ENCODE measurements at places on chromosomes 5 and 9.

DNA sequence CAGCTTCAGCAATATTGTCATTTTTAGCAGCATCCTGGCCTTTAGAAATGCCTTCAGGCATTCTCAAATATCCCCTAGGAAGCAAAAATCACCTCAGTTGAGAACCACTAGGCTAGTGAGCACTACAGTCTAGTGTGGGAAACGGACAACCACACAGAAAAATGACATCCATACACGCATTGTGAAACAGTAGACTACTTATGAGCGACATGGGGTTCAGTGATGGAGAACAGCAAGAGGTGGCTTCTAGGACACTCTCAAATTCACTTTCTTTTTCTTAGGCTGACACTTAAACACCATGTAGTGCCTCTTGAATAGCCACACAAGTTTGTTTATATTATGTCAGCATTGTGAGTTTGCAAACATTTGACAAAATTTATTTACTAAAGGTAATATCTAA, 203.0 kb downstream of the KDM4C start:
- DNase-seq: no peak

- no peak for DNase-seq
These were observed 152.5 kb downstream of the RNF180 start for GRCh38 chr5:64318175-64318574.

DNA sequence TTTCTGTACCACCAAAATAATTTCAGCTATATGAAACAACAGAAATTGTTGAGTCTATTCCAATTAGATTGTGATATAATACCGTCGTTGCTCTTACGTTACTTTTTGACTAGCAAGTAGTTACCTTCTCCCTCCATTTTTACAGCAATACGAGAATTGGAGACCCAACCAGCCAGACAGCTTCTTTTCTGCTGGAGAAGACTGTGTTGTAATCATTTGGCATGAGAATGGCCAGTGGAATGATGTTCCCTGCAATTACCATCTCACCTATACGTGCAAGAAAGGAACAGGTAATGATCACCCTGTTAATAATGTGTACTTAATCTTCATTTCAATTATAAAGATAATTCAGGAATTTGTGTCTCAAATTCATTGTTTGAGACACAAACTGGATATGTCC, 100.7 kb downstream of the VCAN start:
- DNase-seq: no peak

- DNase-seq: no peak
These were observed 41.8 kb upstream of the PAM start for GRCh38 chr5:102713278-102713677.

DNA sequence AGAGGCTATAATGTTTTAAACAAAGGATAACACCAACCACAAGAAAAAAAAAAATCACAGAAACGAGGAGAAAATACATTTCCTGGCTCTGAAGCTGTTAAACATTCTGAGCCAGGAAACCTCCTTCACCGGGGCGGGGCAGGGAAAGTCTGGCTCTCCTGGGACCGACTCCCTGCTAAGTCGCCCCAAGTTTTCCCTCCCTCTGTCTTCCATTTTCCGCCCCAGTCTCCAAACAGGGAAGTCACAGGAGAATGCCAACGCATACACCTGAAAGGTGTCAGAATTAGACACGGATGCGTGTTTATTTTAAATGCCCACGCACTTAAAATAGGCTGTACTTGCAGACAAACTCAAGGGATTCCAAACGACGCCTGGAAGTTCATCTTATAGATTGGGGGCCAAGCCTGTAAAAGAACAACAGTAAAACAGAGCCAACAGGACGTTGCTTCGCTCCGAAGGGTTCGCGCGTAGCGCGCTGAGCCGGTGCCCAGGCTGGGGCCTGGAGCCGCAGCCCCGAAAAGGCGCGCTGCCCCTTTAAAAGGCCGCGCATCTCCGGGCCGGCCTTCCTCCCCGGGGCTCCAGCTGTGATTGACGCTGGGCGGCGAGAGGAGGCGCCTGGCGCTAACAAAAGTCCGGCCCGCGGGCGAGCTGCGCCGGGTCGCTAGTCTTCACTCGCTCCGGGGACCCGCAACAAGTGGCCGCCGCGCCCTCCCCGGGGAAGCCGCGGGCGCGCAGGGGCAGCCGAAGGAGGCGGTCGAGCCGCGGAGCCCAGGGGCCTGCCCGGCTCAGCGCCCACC, at the start of gene FBXL7:
TSS of gene FBXL7 (plus strand) at position 653 of the 797 bp plus-strand sequence.
- no peak for DNase-seq

DNA sequence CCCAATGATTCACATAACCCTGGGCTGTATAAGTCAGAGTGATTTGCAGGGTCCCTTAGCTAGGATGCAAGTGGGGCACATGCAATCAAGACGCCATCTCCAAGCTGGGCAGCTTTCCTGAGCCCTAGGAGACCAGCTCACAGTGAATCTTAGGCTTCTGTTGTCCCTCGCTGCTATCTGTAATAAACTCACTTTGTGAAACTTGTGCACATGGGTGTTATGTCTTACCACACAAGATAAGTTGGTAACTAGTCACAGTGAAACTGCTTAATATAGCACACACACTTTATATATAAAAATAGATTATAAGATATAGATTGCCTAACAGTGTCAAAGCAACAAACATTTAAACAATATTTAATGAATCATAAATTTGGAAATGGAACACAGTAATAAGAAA, 658.5 kb downstream of the SLCO4C1 start:
- DNase-seq: no peak

GRCh38 chr5:18395126-18396110, 761.2 kb downstream of the TAF11L14 start:
- DNase-seq: no peak

DNA sequence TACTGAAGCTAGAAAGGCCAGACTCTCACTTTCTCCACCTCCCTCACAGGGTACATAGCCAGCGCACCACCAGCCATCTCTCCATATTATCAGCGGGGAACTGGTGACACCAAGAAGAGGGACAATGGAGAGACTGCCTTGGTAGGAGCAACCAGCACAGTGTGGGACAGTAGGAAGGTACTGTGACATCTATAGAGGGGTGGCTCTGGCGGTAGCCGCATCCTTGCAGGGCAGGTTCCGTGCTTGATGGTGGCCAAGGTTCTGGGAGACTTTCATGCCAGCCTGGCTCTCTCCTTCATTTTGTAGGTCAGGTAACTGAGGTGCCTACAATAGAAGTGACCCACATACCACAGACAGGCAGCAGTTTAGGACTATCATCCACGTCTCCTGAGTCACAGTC, 65.5 kb upstream of the SMIM23 start:
- DNase-seq: no peak

DNA sequence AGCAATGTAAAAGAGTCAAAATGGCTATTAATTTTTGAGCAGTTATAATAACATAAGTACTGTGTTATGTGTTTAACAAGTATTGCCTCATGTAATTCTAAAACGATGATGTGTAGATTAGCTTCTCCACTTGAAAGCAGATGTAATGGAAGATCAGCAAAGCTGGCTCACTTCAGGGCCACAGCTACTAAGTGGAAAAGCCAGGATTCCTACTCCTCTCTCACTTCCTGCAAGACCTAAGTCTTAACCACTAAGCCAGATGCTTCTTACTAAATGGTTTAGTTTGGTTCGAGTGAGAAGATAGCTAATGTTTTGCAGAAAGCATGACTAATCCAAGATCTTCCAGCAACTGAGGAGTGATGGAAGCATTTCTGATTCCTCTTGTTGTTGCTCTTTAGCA, 15.7 kb upstream of the TNC start:
- no peak for DNase-seq

DNA sequence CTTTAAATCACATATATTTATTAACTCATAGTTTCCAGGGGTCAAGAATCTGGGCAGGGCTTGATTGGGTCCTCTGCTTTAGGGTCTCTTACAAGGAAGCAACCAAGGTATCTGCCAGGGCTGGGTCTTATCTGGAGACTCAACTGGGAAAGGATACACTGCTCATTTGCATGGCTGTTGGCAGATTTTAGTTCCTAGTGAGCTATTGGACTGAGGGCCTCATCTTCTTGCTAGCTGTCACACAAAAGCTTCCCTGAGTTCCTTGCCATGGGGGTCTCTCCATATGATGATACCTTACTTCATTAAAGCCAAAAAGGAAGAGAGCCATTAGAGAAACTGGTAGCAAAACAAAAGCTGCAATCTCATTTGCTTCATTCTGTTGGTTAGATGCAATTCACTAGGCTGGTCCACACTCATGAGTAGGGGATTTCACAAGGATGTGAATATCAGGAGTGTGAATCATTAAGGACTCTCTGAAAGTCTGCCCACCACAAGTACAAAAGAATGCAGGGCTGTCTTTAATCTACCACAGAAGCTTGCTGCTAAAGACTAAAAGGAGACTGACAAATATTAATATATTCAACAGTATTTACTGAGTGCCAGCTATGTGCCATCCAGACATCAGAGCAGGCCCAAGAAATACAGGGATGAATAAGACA, 42.0 kb upstream of the TIMD4 start:
- no peak for DNase-seq

- DNase-seq: no peak
These were observed at the start of gene QRFP for GRCh38 chr9:130896233-130897014. TSS of gene QRFP (minus strand) at chr9:130896812. CDS start at chr9:130893838, 2,974 bp downstream.

GRCh38 chr9:82934949-82935348, 128.0 kb downstream of the RASEF start:
- no peak for DNase-seq

DNA sequence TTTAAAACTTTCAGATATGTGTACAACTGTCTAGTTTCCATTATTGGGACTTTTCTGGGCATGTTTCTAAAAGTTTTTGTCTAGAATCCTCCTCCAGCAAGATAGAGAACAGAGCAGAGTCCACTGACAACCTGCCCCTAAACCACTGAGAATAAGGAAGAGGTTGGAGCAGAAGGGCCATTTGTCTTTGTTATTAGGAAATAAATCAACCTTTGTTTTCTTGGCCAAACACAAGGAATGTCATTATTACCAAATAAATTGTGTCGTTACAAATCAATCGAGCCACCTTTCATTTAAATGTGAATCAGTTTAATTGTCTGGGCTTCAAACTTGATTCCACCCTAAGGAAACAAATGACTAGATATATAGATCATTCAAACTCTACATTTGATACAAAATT, 81.4 kb downstream of the GAS1 start:
- DNase-seq: no peak

- DNase-seq: no peak
These were observed 70.7 kb downstream of the GCNT1 start for GRCh38 chr9:76529653-76530052.
